ACHN (cell line): ENCODE measurements at places on chromosomes 5 and 9.

DNA sequence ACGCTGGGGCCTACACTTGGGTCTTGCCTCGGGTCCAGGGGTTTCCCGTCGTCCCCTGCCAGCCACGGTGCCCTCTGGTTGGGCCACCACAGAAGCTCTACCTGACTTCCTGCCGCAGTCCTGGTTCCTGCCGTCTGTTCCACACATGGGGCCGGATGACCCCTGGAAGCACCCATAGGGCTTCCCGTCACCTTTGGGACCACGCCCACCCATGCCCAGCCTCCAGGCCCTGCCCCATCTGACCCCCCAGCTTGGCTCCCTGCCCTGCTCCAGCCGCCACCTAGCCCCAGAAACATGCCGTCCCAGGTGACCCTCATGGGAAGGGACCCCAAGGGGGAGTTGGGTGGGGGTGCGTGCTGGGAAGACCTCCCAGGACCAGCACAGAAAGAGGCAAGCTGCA, 13.7 kb downstream of the MRPL36 start:
- DNase-seq, result no peak

- no peak for DNase-seq
These were observed 7.8 kb downstream of the ITGA2 start for GRCh38 chr5:52996979-52997378.

DNA sequence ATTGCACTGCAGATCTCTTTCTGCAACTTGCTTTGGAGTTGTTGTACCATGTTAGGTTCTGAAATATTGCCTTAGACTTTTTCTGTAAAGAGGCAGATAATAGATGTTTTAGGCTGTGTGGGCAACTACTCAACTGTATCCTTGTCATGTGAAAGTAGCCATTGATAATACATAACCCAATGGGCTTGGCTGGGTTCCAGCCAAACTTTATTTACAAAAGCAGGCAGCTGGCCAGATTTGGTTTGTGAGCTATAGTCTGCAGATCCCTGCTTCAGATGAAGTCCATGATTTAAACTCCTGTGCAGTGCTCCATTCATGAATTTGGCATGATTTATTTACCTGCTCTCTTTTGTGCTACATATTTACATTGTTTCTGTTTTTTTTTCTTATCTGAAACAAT, 300.4 kb downstream of the IRX2 start:
- DNase-seq, result no peak

- no peak for DNase-seq
These were observed 254.8 kb upstream of the PPP1R2B start for GRCh38 chr5:156595132-156595787.

DNA sequence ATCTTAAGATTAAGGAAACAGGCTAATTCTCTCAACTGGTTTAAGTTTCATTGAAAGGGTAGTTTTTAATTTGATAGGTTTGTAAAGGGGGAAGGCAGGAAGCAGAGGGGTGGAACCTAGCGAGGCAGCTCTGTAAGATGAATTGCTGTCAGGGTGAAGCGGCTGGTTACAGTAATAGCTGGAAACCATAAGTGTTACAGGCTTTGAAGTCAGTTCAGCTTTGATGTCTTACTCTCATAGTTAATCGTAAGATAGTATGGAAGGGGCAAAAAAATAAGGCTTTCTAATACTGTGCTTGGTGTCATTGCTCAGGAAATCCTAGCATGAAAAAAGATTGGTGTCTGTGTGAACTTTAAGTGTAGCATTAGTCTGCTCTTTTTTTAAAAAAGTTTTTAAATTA, 20.3 kb downstream of the POU5F2 start:
- no peak for DNase-seq

GRCh38 chr5:119357270-119357669, 1.5 kb downstream of the TNFAIP8 start:
- no peak for DNase-seq
